Trophoblast cell (in vitro differentiated cells and primary cell): ENCODE measurements at places on chromosomes 12 and 14.

GRCh38 chr14:82075566-82075965 is 541.9 kb upstream of the SEL1L start:
- DNase-seq: peak; percentile 58

- DNase-seq: no peak
Observed at GRCh38 chr12:93225094-93225493, 152.6 kb upstream of the NUDT4 start.

DNA sequence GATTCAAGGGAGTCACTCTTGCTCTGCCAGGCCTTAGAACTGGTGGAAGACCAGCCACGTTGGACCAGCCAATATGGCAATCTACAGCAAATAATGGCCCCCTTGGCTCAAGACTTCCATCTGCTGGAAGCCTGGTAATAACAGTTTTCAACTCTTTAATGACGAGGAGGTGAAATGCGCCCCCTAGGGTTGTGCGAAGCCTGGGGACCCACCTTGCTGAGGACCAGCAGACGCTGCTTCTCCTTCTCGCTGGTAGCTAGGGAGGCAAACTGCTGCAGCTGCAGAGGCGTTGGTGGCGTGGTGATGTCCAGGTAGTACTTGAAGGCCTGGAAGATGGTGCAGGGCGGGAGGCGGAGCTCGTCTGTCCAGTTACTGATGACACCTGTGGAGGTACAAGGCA is 41.5 kb upstream of the FBXO21 start:
- DNase-seq: no peak

DNA sequence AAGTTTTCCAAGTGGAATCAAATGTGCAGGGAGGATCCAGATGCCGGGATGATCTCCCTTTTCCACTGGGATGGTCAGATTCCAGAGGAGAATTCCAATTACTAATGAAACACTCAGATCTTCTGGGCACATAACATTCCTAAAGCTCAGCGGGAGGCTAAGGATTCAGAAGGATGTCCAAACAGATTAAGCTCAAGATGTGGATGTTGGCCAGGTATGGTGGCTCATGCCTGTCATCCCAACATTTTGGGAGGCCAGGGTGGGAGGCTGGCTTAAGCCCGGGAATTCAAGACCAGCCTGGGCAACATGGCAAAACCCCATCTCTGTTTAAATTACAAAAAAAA is 62.0 kb upstream of the PNMA1 start:
- peak; percentile 59 for DNase-seq

DNA sequence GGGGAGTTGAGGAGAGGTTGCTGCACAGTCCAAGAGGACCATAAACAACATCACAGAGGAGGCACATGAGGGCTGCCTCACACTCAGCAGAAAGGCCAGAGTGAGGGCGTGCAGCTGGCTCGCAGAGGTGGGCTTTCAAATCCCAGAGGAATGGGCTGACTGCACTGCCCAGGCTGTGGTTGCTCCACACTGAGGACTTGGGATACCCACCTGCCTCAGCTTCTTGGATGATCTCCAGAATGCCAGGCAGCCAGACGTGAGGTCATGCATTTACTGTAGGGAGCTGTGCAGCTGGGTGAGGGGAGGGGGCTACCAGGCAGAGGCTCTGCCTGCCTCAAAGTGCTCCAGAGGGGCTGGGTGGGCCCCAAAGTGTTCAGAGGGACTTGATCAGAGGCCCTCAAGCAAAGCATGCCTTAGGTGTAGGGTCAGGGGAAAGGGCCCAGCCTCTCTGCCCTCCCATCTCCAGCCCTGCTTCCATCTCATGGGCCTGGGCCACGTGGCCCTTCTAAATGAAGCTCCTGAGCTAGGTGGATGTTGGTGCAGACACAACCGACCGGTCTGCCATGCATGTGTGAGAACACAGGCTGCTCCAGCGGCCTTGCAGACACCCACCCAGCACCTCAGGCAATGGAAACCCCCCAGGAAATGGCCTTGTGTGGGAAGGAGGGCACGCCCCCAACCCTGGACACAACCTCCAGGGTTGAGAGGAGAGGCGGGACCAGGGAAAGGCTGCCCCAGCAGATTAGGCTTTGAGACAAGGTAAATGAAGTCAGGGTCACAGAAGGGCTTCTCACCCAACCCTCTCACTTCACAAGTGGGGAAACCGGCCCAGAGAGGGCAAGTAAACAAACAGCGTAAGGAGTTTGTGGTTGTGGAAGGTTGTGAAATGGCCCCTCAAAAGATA is 90.8 kb downstream of the NTF3 start:
- DNase-seq: no peak

DNA sequence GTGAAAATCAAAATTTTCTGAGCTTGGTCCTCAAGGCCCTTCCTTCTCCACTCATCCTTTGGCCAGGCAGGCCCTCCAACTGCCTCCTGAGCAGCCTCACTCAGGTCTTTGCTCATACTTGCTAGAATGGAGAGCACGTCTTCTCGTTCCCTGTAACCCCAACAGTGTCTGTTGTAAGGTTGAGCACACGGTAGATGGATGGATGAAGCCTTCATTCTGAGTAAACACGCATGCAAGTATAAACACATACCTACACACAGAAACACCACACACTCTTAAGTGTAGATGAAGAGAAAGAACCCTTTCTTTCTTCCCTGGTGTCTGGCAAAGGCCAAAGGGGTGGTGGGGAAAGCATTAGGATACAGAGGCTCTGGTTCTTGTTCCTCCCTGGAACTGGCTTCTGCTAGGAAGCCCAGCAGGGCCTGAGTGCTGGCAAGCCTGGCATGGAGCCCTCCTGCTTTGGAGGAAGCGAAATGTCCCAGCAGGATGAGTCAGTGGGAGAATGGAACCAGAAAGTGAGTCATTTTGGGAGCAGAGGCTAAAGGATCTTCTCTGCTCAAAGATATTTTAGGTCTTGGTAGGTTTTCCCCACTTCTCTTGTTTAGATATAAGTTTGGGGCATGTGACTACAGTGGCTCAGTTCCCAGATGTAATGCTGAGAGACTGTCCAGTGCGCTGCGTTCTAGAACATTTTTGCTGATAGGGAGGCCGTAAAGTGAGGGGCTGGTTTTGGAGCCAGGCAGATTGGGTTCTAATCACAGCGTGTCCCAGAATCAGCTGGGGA is 127.4 kb downstream of the CACNA1C start:
- no peak for DNase-seq

DNA sequence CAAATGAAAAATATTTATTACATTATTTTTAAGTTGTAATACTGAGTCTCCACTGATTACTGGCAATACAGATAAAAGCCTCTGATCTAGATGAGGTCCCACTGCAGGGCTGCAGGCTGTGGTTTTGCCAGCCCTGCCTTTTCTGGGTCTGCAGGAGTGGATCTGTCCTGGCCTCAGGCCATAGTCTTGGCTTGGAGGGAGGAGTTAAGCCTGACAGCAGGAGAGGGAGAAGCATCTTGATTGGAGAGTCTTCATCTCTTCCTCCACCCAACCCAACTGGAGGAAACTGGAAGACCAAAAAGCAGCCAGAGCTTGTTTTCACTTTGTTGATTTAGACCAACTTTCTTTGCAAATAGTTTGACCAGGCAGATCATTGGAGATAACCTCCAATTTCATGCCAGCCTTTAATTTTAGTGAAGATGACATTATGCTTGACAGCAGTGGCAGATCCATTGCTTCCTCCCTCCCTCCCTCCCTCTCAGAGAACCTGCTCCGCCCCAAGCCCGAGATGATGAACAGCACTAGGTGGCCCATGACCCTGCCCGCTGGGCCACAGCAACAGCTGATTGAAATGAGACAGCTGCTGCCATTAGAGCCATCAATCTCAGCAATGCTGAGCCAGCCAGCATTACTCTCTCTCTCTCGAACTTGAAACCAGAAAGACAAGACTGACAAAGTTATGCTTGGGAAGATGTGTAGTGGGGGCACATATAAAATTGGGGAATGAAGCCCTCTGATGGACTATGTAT is 222.4 kb downstream of the GLT1D1 start:
- no peak for DNase-seq

GRCh38 chr14:89500303-89500702 is 83.3 kb upstream of the FOXN3 start:
- DNase-seq: no peak

- DNase-seq: no peak
Observed at GRCh38 chr12:26520109-26520508, 312.9 kb downstream of the ITPR2 start.

DNA sequence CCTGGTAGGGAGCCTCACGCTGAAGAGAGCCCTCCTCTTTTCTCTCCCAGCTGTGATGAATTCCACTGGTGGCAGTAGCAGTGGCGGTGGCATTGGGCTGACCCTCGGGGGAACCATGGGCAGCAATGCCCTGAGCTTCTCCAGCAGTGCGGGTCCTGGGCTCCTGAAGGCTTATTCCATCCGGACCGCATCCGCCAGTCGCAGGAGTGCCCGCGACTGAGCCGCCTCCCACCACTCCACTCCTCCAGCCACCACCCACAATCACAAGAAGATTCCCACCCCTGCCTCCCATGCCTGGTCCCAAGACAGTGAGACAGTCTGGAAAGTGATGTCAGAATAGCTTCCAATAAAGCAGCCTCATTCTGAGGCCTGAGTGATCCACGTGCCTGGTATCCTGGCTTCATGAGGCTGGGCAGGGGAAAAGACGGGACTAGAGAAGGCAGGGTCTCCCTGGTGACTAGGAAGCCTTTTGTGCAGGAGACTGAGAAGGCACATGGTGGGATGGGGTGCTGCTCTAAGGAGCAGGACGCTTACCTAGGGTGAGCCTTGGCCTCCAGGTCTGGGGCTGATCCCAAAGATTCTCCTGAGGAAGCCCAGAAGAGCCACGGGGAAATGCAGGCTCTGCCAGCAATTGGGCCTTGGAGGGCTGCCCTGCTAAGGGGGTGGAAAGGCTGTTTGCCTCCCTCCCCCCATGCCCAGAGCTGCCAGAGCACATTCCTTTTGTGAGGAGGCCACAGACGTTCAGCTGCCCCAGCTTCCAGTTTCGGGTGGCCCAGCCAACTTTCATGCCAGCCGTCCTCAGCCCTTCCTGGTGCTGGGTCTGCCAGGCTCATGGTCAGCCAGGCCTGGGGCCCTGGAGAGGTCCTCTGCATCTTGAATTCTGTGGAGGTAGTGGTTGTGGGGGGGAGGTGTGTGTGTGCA is 15.8 kb downstream of the KRT7 start:
- peak; percentile 57 for DNase-seq

- DNase-seq: no peak
Observed at GRCh38 chr12:92938018-92938417, 8.9 kb upstream of the EEA1 start.

DNA sequence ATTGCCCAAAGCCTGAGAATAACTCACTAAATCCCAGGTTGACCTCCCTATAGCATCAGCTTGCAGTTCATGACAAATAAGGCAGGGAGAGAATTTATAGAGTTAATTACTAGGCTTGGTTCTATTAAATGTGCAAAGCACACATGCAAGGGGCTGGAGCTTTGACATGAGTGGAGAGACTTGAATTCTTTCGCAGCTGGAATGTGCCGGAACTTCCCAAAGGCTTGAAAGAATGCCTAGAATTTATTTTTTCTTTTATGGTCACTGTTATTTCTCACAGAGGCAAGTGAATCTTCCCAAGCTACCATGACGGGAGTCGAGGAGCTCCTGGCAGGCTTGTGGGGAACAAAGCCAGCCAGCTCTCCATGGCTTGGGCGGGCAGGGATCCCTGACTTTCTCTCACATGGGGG is 95.5 kb upstream of the USP44 start:
- peak; percentile 69 for DNase-seq

DNA sequence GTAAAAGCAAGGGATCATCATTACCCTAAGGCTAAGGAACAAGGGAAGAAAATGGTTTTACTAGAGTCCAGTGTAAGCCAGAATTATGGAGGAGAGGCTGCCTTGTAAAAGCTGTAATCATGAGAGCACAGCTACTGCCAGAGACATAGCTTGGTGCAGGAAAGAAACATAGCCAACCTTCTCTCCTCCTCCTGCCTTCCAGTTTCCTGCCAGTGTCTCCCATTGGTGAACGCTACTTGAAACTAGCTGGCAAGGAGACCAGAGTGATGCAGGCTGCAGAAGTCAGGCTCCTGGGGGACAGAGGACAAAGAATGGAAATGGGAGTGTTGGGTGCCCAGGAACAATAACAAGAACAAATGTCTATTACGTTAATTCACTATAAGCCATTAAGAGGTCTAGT is 158.5 kb downstream of the NELL2 start:
- no peak for DNase-seq

DNA sequence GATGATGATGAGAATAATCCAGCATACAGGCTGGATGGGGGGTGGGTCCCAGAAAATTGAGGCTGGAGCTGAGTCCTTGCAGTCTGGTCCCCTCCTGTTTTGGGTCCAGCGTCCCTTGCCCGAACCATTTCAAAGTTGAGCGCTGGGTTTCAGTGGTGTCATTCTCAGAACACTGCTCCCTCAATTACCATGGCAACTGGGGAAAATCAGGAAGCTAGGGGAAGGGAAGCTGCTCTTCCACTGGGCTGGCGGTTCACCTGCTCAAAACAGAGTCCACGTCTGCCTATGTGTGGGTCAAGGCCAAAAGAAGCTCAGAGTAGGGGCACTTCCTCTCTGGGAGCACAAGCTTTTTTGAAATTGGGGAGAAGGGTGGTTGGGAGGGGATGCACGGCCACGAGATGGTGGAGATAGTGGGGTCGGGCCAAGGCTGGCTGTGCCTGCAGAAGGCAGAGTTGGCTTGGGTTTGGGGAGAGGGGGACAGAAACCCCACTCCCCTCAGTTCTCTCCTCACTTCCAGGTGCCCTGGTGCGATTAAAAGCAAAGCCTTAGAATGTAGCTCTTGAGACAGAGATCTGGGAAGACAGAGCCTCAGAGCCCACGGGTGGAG is 1.7 kb upstream of the NOS1 start:
- no peak for DNase-seq

DNA sequence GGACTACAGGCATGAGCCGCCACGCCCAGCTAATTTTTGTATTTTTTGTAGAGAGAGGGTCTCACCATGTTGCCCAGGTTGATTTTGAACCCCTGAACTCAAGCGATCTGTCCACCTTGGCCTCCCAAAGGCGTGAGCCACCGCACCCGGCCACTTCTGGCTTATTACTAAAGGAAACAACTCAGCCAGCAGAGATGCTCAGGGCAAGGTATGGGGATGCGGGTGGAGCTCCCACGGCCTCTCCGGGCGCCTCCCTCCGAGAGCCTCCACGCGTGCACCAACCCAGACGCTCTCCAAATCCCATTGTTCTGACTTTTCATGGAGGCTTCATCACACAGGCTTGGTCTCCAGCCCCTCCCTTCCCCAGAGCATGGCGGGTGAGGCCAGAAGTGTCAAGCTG is 6.1 kb upstream of the GPR132 start:
- no peak for DNase-seq

- DNase-seq: no peak
Observed at GRCh38 chr12:110705309-110705708, 16.4 kb upstream of the HVCN1 start.

DNA sequence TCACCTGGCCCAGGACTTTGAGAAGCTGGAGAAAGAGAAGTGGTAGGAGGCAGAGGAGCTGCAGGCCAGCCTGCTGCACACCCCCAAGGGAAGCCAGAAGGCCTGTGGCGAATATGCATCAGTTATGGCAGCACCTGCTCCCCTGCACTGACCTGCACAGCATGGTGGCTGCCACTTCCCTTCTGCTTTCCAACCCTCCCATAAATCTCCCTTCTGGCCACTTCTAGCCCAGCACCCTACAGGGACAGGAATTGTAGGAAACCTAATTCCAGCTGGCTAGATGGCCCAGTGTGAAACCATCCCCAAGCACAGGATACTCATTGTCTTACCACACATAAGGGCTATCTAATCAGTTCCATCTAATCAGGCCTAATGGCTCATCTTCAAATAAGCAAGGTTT is 136.3 kb downstream of the TBX3 start:
- DNase-seq: peak; percentile 5

GRCh38 chr12:113942209-113942608 is 23.9 kb downstream of the RBM19 start:
- DNase-seq: no peak
